ENCODE measurements at places on chromosomes 5 and 9.

DNA sequence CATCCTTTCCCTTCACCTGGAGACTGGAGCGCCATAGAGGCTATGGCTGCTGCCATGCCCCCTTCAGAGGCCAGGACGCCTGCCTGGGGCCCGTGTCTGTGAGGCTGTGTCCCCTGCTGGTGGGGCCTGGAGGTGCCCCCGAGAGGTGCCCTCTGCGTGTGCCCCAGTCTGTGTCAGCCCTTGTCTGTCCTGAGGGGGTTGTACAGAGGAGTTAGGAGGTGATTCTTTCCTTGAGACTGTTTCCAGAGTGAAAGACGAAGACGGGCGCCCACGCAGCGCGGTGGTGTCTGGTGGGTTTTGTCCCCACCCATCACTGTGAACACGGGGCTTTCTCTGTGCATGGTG is 24.6 kb downstream of the TRAF2 start:
- DNase-seq, result no peak

- no peak for DNase-seq
These were observed 173.5 kb upstream of the FBXL7 start for GRCh38 chr5:15326471-15326870.

DNA sequence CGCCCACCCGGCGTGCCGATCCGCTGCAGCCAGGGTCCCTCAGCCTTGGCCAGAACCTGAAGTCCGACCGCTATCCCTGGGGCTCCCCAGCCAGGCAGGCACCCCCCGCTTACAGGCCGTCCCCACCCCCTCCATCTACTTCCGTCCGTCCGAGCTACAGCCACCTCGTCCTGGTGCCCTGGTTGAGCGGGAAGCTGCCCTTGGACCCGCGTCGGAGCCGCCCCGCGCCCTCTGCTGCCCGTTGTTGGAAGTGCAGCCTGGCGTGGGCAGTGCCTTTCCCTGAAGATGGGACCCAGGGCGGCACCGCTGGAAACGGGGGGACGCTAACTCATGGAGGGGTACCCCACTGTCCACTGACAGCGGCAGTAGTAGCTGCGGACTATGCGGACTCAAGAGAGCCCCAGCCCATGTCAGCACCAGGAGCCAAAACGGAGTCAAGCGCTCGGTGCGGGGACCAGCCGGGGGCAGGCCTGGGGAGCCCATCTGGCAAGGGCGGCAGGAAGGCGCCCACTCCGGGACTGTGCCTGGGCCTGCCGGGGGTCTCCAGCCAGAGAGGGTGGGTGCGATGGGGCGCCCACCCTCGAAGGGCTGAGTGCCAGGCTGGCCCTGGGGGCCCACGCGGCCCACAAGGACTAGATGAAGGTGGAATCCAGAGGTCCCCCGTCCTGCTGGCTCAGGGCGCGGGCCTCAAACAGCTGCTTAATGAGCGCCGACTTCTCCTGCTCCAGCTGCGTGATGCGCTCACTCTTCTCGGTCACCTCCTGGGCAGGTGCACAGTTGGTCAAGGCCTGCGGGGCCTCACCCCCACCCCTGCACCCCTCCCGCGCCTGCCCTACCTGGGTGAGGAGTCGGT is 6.1 kb downstream of the SAPCD2 start:
- no peak for DNase-seq

- peak; percentile 79 for DNase-seq
These were observed 316.3 kb downstream of the MCTP1 start for GRCh38 chr5:94968507-94969095.

DNA sequence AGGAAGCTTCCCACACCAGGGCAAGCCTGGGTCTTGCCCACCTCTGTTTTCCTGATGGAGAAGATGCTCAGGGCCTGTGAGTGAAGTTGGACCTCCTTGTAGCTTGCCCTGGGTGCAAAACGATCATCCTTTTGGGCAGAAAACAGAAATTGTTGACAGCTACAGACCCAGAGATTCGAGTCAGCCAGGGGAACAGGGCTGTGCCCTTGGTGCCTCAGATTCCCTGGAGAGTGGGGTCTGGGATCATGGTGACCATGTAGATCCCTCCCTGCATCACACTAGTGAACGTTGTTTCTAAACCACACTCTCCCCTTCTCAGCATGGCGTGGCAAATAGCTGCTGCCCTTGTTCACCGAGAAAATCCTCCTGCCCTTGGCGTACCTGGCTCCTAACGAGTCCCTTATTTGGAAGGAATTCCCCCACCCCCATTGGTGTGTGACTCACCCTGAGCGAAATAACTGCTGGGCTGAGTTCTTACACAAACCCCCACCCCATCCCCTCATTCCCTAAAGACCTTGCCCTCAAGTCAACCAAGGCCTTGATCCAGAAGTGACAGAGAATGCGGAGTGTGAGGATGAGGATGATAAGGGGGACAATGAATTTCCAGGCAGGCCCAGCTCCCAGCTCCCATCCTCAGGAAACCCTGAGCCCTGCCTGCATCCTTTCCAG is 1.1 kb upstream of the DCANP1 start:
- no peak for DNase-seq

GRCh38 chr5:78523314-78524193 is 125.0 kb downstream of the LHFPL2 start:
- DNase-seq, result no peak

- no peak for DNase-seq
These were observed 245.4 kb upstream of the FBXL7 start for GRCh38 chr5:15254607-15255006.

DNA sequence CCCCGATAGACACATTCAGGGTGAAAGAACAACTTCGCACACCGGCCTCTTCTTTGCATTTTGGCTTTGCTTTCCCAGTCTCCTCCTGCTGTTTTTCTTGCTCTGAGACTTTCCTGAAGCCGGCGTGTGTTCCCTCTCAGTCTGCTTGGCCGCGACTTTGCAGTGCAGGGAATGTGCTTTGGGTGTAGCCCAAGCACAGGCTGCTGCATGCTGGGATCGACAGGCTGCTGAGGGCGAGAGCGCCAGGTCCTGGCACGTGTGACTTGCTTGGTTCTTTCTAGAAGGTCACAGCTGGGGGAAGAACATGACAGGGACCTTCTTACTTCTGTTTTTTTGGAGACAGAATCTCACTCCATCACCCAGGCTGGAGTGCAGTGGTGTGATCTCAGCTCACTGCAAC is 40.6 kb downstream of the TENT4A start:
- DNase-seq, result no peak

DNA sequence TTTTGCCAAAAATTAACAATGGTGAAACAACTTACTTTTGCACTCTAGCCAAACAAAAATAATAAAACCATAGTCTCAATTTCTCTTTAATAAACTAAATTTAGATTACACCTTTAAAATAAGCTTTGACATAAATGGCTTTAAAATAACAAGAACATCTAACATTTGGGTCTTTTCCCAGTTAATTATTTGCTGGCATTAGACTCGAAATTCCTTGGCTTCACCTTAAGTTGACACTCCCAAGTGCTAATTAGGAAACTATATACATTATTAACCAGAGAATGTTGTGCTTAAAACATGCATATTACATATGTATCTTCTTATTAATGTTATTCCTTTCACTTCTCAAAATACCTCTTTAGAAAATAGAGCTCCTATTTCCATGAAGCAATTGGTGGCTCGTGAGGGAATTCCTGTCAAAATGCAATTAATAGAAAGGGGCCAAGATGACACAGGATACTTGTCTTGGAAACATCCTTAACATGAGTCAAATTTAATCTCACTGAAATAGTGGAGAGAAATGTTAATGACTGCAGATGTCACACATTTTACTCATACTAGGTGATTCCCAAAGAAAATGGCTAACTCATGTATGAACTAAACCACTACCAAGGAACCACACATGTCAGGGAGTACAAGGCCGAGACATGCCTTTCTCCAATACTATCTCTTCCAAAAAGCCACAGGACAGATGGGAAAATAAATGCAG is 932.9 kb upstream of the DMAC1 start:
- DNase-seq, result no peak

DNA sequence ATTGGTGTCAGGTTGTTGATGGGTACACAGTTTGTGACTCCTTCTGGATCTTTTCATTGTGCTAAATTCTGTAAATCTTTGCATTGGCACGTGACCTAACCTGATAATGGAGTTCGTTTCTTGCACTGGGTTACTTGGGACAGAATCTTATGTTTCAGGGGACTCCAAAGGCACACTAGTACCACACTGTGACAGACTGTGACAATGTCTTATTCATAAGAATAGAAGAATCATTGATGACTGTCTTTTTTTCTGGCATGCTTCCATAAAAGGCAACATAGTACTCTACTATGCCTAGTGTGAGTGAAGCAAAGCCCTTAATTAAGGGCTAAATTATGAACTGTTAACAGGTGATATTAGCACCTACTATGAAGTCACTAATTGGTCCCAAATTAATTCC is 35.4 kb upstream of the RICTOR start:
- no peak for DNase-seq

GRCh38 chr9:130949188-130950038 is 10.4 kb upstream of the FIBCD1 start:
- DNase-seq, result peak; percentile 27

DNA sequence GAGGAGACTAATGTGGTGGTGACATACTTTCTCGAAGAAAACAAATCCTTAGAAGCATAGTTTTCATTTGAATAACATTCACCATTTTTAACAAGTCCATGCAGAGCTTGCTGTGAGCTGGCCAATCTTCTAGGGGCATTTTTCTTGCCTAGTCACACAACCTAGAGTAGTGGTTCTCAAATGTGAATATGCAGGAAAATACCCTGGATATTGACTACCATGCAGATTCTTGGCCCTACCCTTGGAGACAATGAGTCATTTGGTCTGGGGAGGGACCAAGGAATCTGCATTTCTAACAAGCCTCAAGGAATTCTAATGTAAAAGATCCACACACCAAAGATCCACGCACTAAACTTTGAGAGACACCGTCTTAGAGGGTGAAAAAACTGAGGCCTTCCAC is 23.5 kb downstream of the GDNF start:
- DNase-seq, result no peak

DNA sequence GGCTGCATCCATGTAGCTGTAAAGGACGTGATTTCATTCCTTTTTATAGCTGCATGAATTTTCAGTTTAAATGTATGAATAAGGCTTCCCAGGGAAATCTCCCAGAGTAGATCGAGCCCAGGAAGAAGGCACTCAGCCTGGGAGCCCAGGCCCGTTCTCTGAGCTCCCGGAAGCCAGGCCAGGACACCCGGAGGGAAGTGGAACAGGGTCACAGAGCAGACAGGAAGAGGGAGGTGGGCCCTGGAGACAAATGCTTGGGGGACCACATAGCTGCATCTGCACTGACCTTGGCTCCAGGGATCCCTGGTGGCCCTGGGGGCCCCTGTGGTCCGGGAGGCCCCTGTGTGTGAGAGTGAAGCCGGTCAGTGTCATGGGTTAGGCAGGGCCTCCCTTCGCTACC is 19.7 kb upstream of the PHYKPL start:
- no peak for DNase-seq

- peak; percentile 48 for DNase-seq
These were observed 62.8 kb downstream of the PFDN1 start for GRCh38 chr5:140239939-140240700.

- no peak for DNase-seq
These were observed 76.6 kb upstream of the DAB2 start for GRCh38 chr5:39501397-39501796.

DNA sequence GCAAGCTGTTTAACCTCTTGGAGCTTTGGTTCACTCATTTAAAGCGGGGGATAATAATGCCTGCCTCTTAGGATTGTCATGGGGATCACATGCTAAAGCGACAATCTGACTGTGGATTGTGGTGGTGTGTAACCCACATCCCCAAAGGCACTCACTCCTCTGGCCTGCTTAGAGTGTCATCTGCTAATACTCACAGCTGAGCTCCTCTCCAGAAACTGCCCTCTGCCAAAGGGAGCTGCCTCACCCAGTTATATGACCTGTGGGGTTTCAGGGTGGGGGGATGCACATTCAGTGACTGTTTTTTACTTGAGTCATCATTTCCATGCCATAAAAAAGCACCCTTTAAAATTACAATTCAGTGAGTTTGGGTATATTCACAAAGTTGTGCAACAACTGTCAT is 110.0 kb upstream of the SPOCK1 start:
- DNase-seq, result no peak

- DNase-seq, result peak; percentile 48
These were observed 24.3 kb upstream of the ENHO start for GRCh38 chr9:34546834-34547827.

DNA sequence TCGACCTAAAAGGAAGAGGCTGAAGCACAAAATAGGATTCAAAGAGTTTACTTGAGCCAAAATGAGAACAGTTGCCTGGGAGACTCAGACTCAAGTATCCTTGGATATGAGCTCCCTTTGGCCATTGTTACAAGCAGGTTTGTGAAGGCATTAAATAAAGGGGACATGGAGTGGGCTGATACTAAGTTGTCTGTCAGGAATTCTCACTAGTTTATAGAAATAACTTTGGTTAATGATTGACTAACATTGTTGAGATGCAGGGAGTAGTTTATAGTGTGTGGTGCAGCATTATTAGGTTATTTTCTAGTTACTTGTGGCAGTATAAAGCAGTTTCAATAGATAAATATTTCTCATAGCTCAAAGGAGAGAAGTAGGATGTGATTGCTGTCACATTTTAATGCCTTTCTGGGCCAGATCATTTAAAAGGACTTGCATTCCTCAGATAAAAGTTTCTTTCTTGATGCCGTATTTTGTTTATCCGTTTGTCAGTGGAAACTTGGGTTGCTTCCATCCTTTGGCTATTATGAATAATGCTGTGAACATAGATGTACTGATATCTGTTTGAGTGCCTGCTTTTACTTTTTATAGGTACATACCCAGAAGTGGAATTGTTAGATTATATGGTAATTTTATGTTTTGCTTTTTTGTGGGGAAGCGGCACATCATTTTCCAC is 9.1 kb downstream of the AP3S1 start:
- DNase-seq, result peak; percentile 66

DNA sequence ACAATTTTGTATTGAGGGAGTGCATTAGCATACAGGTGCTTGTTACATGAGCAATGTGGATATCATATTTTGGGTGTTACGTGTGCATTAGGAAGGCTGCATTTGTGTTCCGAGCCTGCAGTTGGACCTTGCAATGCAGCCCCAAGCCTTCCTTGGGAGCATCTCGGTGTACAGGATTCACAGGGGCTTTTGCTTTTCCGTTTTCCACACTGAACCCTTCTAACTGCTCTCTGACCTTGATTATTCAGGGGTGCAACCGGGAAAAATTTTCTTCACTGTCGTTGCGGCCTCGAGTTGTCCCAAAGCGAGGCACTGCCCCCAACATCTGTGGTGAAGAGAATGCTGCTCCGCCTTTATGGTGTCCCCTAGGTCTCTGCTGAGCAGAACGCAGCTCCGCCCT is 80.1 kb upstream of the PLEKHG4B start:
- DNase-seq, result no peak

- DNase-seq, result no peak
These were observed 471.2 kb downstream of the TAF11L14 start for GRCh38 chr5:18105449-18105848.

- DNase-seq, result no peak
These were observed 34.0 kb downstream of the CCNJL start for GRCh38 chr5:160278343-160278742.

- DNase-seq, result no peak
These were observed 43.9 kb upstream of the IL33 start for GRCh38 chr9:6171667-6172066.

DNA sequence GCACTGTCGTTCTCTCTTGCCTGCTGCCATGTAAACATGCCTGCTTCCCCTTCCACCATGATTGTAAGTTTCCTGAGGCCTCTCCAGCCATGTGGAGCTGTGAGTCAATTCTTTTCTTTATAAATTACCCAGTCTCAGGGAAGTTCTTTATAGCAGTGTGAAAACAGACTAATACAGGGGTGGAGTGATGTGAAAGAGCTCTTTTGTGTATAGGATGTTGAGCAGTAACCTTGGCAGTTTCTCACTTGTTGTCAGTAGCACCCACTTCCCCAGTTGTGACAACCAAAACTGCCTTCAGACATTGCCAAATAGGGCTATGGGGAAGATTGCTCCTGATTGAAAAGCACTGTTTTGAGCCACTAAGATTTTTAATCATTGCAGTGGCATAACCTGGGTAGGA is 552.2 kb upstream of the ZNF462 start:
- DNase-seq, result no peak

Measured in LoVo (cell line).